GM18507 (cell line): ENCODE measurements at places on chromosomes 11 and 22.

DNA sequence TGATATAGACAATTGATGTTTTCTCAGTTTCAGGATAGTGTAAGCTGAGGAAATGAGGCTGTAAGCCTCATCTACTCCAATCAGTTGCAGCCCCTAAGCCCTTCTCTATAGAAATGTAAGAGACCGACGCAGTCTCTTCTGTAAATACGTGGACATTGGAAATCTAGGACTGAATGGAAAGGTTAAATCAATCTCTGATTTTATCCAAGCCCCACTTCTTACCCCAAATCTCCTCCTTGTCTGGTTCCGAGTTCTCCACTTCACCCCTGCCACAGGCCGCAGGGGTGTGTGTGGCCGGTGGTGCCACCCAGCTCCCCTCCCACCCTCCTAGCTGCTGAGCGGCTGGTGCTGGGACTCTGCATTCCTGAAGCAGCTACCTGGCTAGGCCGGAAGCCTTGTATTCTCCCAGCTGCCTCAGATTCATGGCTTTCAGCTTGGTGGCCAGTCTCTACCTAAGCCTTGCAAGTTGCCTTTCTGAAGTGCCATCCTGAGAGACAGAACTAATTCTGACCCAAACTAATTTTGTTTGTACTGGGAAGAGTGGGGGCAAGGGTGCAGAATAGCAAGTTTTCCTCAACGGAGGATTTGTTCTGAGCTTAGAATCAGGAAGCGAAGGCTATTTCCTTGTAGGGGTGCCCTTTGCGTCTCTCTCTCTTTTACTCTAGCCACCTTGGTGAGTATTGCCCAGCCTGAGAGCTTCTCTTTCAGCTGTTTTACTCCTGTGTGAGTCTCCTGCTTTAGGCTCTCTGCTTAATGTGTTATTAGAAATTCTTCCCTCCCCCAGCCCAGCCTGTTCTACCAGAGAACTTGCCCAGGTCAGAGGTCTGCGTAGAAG lies 749 bp downstream of the VWA5A start:
- no peak for DNase-seq

GRCh38 chr11:24226606-24227005 lies 270.2 kb upstream of the LUZP2 start:
- DNase-seq = no peak

- no peak for DNase-seq
Measured at GRCh38 chr11:124672536-124673215, 863 bp downstream of the SIAE start.

DNA sequence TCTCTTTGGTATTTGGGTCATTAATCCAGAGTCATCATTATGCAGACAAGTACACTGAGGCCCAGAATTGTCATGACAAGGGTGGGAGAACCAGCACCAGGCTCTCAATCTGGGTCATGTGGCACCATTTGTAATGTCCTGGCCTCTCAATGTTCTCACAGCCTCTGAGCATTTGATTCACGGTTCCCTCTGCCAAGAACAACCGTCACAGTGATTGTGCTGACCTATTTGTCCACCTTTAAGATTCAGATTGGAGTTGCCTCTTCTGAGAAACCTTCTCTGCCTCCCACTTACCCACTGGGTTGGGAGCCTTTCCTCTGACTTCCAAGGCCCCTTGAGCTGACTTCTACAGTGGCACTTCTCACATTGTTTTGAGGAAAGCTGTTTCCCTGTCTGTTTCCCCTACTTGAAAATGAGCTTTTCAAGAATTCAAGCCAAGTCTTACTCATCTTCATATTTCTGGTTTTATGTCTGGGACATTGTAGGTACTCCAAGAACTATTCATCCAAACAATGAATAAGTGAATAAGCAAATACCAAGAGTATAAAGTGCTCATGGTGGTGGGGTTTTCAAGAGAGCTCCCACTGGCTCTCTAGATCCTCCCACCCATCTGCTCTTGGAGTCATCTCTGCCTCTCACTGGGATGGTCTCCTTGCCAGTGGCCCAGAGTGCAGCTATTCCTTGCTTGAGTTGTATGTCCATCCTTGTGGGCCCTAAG lies 126.4 kb upstream of the E2F8 start:
- no peak for DNase-seq

GRCh38 chr11:85590848-85591483 lies 36.2 kb downstream of the DLG2 start:
- DNase-seq = no peak

GRCh38 chr11:3197044-3197695 lies 21.4 kb downstream of the MRGPRG start:
- DNase-seq = no peak

DNA sequence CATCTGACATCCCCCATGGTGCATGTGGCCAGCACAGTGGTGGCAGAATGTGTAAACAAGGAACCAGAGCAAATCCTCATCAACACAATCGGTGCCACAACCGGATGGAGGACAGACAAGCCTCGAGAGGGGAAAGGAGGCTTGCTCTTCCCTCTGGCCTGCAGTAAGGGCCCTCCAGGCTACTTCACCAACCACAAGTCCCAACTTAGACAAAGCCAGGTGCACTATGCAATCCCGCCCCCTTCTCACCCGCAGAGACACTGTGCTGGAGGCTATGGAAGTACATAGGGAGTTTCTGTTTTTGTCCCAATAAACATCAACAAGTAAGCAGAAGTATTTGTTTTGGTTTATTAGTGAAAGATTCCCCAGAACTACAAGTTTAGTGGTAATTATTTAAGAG lies 54.3 kb downstream of the SPATA19 start:
- DNase-seq = no peak

DNA sequence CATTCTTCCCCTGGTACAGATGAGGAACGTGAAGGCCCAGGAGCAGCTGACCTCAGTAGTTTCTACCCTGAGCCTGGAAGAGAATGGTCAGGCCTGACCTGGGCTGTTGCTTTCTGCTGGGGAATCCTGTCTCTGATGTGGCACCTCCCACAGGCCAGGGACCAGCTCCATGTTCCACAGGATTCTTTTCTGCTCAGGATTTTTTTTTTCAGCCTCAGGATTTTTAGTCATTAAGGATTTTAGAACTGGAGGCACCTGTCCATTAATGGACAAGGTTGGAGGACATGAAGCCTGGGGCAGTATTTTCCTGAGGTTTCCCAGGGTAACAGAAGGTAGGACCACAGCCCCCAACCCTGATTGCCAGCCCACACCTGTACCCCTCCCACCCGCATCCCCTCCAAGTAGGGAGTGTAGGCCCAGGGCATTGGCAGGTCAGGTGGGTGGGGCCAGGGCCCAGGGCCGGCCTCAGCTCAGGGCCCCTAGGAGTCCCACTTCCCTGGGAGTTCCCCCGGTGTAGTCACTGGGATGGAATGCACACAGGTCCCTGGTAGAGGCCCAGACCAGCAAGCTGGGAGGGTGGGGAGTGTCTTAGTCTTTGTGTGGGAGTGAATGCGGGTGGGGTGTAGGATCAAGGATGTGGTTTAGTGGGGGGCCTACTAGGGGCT lies 16.1 kb downstream of the BIK start:
- DNase-seq = no peak

GRCh38 chr11:79119491-79120284 lies 321.1 kb downstream of the TENM4 start:
- DNase-seq = no peak

- DNase-seq = no peak
Measured at GRCh38 chr11:1168721-1169161, 11.0 kb downstream of the MUC5AC start.

GRCh38 chr22:39207141-39208012 lies 37.4 kb downstream of the PDGFB start:
- DNase-seq = no peak

DNA sequence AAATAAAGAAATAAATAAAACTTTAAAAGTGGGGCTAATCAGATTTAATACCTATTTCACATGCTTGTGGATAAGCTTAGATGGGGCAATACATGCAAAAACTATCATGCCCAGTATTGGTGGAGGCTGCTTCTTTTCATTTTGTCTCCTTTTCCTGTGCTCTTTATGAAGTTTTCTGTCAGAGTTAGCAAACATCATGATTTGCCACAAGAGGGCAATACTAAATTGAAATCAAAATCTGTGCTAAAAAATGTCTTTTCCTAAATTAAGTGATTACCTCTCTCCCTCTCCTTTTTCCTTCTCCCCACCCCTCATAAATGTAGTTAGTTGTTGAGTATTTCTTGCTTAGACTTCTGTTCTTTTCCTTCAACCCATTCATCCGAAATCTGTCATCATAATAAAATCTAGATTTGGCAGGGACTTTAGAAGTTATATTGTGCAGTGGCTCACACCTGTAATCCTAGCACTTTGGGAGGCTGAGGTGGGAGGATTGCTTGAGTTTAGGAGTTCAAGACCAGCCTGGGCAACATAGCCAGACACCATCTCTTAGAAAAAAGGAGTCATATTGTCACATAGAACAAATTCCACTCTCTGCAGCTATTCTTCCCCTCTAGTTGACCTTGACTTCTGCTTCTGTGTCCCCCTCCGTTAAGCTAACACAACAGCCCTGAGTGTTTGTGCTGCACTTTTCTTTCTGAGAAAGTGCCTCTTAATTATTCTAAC lies 4.7 kb upstream of the ARHGAP42 start:
- DNase-seq = no peak

GRCh38 chr11:72522186-72522585 lies 87.9 kb upstream of the CLPB start:
- DNase-seq = no peak

DNA sequence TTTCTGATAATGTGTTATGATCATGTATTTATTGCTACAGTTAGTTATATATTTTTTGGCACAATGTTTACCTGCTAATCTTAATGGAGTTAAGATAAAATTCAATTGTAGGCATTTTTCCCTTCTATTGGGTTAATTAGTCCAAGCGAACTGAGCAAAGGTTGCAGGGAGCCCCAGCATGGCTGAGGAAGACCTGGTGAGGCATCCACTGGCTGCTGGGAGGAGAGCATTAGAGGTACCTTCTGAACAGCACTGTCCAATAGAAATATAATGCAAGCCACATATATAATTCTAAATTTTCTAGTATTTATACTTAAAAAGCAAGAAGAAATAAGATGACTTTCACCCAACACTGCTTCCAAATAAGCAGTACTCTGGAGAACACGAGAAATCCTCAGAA lies 689 bp upstream of the TMEM126A start:
- DNase-seq = no peak

GRCh38 chr22:33443683-33444082 lies 385.5 kb upstream of the SYN3 start:
- DNase-seq = no peak

DNA sequence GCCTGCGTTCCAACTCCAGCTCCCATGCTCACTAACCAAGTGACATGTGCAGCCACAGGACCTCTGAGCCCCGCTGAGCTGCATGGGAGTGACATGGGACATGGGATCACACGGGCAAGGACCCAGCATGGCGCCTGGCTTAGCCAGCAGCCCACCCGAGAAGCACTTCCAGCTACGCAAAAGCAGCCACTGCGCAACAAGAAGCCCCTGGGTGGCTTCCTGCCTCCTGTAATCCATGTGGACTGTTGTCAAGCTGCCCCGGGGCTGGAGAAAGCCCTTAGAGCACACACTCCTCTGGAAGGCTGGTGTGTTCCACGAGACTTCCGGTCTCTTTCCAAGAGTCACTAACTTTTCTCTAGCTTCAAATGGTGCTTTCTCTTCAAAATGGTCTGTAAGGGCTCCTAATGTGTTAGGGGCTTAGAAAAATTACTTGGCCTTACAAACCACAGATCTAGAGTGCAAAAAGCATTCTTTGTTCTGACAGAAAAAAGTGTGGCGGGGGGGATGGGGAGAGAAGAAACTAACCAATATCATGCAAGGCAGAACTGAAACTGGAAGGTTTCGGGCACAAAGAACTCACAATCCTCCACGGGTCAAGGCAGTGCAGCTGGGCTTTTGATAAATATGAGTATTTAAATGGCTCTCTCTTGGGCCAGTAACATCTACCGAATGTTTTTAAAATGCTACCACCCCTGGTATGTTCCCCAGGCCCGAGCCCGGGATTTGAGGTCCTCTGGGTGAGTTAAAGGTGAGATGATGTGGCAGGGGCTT lies 5.5 kb downstream of the C11orf24 start:
- DNase-seq = peak; percentile 53

DNA sequence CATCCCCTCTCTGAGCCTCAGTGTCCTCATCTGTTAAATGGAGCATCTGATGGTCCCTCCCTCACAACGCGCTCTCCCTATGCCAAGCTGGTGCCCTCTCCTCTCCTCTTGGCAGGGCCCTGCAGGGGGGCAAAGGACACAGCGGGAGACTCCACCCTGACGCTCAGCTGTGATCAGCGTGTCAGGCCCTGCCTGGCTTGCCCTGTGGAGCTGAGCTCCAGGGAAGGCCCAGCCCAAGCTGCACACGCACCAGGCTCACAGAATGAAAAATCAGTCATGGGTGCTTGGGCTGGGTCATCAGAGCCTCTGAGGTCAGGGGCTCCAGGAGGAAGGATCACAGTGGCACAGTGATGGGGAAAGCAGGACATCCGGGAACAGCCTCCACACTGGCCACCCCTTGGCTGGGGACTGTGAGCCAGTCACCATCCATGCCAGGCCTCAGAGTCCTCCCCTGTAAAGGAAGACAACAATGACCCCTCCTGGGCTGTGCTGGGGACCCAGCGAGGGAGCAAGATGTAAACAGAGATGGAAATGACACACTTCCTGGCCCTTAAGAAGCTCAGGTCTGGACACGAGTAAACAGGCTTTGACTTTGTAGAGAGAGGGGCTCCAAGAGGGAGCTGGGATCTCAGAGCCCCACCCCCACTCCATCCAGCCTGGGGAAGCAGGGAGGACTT lies 36.6 kb downstream of the RPL3 start:
- no peak for DNase-seq

- no peak for DNase-seq
Measured at GRCh38 chr11:32792111-32792947, 2.1 kb downstream of the CCDC73 start.

GRCh38 chr11:115716080-115716479 lies 211.9 kb upstream of the CADM1 start:
- DNase-seq = no peak

GRCh38 chr11:134069426-134070341 lies 812 bp downstream of the JAM3 start:
- DNase-seq = no peak

GRCh38 chr11:93267383-93267782 lies 63.2 kb upstream of the DEUP1 start:
- DNase-seq = no peak

- no peak for DNase-seq
Measured at GRCh38 chr11:57325735-57326048, 940 bp upstream of the TNKS1BP1 start.

DNA sequence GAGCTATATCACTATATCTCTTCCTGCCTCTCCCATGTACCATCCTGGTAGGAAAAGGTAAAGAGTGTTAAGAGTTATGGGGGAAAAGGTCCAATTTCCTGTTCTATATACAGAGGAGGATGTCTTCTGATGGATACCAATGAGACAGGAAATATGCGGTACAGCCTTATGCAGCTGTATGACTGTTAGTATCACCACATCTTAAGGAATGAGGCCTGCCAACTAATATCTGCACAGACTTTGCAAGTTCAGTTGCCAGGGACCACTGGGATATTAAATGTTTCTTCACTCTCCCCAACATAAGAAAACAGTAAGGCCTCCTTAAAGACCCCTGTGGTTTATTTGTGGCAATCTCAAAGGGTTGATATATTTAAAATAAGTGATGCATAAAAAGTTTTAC lies 1182.5 kb downstream of the LRRC4C start:
- DNase-seq = no peak

- no peak for DNase-seq
Measured at GRCh38 chr11:65429068-65429681, 6.6 kb downstream of the NEAT1 start.

GRCh38 chr11:116589402-116589801 lies 183.4 kb downstream of the BUD13 start:
- DNase-seq = no peak
